ENCODE measurements at places on chromosomes 13 and 19.

- DNase-seq = no peak
Measured at GRCh38 chr13:29503041-29503837, 92.2 kb downstream of the SLC7A1 start.

DNA sequence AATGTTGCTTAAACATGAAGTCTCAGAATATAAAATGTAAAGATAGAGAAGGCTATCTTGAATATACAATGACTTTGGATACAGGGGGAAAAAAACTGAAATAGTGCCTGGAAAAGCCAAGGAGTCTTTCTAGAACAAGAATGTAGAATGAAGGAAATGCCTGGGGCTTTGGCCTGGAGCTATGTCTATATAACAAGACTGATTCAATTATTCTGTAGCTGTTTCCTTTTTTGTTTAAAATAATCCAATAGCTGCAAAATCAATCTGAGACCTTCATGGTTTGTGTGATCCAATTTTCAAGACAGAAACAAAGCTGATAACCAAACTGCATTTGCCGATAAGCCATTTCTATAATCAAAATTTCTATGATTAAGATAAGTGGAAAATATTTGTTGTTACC lies 530.9 kb upstream of the NBEA start:
- no peak for DNase-seq

GRCh38 chr13:111372651-111373425 lies 52.4 kb downstream of the TEX29 start:
- peak; percentile 62 for DNase-seq

DNA sequence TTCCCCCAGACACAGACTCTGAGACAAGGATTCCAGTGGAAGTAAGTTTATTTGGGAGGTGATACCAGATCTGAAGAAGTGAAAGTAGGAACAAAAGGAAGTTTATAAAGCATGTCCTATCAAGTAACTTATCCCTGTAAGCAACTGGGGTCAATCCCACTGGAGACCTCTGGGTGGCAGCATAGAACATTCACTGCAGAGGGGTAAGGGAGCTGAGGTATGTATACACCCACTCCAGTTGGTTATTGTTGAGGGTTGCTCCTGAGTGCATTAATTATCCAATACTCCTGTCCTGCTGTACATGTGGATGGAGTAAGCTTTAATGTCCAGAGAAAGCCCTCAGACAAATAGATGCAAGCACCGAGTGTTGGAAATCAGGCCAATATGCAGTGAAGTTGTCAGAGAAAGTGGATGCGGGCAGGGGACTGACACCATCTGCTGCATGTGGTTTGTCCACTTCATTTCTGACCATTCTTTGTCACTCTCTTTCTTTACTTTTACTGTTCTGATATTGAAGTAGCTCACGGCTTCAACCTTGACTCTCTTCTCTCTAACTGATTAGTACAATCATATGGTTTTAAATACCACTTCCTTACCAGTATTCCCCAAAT lies 46.7 kb downstream of the NOTCH3 start:
- peak; percentile 85 for DNase-seq

- DNase-seq = no peak
Measured at GRCh38 chr13:111322916-111323331, 2.5 kb downstream of the TEX29 start.

DNA sequence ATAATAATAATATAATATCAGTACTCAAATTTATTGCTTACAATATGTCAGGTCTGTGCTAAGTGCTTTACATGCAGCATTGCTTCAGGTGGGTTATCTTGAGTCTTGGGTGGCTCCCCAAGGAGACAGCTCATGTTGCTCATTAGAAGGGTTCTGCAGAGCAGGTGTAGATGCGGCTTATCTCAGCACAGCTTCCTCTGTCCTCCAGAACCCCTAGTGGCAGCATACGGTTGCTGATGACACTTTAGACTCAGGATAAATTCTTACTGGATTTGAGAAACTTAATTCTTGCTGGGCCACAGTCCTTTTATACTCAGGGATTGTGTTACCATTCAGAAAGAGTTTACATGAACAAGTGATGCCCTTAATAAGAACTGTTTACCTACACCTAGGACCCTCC lies 8.9 kb downstream of the COG3 start:
- DNase-seq = peak; percentile 76

DNA sequence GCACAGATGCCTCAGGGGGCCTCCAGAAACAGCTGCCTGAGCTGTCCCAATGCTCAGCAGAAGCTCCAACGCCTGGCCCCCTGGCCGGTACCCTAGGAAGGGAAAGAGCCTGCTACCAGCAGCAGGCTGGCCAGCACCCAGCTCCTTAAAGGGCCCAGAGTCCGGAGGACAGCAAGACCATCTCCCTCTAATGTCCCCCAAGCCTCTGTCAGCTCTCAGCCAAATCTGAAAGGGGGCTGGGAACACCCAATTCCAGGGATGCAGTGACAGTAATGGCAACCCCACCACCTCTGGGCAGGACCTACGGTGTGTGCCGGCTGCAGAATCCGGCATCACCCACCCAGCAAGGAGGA lies 4.2 kb downstream of the PPP6R1 start:
- DNase-seq = peak; percentile 67

DNA sequence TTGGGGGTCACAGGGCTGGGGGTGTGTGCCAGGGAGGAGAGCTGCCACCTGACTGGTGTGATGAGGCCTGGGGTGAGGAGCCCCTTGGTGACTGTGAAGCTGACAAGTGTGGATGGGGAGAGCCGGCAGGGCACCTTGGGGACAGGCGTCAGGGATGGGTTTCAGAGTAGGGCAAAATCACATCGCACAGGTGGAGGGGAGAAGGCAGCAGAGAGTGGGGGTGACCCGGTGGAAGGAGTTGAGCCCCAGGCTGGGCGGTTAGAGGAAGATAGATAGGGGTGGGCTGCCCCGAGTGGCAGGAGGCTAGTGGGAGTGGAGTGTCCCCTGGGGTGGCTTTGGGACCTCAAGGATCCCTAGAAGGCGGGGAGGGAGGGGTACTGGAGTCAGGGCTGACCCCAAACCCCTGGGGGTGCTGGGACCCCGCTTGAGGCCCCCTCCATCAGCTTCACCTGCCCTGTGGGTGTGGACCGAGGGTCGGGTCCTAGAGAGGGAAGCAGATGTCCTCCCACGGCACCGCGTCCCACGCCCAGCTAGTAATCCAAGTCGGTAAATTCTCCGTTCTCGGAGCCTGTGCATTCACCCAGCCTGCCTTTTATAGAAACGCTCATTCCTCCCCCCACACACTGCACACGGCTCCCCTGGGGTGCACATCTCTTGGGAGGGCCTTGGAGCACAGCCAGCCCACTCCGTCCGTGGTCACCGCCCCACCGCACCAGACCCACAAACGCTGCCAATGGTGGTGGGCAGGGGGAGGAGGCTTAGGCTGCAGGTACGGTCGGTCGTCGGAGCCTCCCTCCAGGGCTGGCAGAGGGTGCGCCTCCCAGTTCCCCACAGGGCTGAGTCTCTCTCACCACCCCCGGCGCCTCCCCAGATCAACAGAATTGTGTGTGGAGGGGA lies 2.4 kb downstream of the CTXN1 start:
- peak; percentile 72 for DNase-seq

- no peak for DNase-seq
Measured at GRCh38 chr13:39374741-39375189, 228.2 kb downstream of the LHFPL6 start.

- peak; percentile 69 for DNase-seq
Measured at GRCh38 chr19:34254698-34255432, 511 bp downstream of the GARRE1 start.

- DNase-seq = no peak
Measured at GRCh38 chr13:102901056-102901455, 55.2 kb downstream of the ERCC5 start.

DNA sequence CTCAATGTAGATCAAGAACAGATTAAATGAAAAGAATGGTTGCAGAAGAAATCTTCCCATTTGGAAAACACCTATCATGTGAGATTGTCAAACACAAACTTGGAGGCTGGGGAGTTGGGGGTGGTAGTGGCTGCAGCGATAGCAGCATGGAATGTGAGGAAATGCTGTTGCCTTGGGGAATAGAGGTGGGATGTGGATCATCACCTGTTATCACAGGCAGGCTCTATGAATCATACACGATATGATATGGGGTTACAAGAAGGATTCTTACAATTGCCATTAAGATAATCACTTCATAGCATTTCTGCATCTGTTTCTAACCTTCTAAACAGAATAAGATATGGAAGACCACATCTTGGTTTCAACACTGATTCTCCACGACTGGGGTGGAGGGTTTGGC lies 88.7 kb downstream of the RNASEH2B start:
- no peak for DNase-seq
